ENCODE measurements at places on chromosomes 4 and X.

- DNase-seq = no peak
Observed at GRCh38 chr4:99755223-99755944, 61.2 kb upstream of the DAPP1 start.

- no peak for DNase-seq
Observed at GRCh38 chr4:73828956-73829355, 7.5 kb upstream of the CXCL6 start.

DNA sequence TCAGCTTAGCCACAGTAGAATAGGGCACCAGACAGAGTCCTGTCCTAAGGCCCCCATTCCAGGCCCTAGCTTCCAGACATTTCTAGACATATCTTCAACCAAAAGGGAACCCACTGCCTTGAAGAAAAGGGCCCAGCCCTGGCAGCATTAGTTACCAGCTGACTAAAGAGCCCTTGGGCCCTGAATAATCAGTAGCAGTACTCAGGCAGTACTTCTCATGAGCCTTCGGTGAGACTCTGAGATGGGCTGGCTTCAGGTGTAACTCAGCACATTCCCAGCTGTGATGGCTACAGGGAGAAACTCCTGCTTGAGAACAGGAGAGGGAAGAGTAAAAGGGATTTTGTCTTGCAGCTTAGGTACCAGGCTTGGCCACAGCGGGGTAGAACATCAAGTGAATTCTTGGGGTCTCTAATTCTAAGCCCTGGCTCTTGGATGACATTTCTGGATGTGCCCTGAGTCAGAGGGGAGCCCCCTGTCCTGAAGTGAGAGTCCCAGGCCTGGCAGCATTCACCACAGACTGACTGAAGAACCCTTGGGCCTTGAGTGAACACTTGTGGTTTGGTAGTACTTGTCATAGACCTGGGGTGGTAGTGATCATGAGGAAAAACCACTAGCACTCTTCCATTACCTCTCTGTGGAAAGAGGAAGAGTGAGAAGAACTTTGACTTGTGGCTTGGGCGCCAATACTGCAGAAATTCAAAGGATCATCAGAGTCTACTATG is 170.1 kb downstream of the ATP10D start:
- DNase-seq = no peak

DNA sequence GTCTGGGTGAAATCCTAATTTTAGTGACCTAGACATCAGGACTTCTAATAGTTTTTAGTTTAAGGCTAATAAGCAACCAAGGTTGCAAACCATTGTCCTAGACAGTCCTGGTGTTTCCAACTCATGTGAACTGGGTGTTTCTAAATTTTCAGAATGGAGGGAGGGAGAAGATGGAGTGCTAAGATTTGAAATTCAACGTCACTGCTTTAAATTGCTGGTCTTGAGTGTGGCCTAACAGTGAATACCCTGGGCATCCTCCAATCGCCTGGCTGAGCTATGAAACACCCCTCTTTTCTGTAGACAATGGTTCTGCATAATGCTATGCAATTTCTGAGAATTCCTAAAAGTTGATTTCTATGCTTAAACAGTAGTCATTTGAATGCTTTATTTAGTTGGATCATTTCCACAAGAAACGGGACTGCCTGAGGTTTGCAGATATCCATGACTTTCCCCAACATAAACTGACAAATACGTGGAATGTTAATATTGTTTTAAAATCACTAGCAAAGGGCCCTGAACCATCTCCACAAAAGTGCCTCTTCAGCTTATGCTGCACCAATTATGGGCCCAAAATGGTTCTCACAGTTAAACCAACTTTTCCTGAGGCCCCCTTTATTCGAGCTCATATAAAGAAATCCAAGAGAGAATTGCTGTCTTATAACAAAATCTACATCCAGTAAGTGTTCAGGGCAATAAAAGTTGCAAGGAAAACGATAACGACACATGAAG is 1.1 kb downstream of the FBXL5 start:
- DNase-seq = peak; percentile 45

DNA sequence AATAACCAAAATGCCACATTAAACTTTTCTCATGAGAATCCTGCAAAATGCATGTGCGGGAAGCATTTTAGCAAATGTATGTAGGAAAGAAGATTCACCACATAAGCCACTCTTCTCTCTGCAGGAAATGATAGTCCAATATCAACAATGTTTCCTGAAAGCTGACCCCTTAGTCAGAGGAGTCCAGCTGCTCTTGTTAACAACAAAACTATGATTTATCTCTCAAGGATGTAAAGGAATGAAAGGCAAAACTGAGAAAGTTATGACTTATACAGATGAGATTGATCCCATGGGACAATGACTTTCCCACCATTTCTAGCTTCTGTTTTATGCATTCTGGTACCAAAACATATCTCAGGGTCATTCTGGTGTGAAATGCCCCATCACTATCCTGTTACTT is 125.0 kb upstream of the EDNRA start:
- no peak for DNase-seq

DNA sequence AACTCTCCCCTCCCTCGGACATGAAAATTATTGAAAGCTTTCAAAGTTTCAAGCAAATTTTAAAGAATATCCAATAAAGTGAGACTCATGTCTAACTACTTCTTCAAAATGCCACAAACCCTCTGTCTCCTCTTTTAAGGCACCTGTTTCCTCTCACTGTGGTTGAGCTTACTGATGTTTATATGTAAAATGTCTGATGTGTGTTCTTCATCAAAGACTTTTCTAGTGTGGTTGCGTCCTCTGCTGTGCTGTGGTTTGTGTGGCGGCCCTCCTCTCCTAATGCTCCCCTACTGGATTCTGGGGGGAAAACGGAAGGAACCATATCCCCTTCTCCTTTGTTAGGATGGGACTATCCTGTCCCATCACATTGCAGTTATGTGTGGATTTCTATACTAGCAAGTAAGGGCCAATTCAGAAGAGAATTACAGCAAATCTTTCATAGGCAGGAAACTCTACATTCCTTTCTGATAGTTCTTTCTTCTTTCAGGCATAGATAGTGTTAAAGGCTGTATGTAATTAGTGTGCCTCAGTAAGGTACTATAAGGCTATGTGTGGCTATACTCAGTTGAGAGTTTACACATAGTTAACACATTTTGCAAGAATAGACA is 221.0 kb upstream of the GPRIN3 start:
- DNase-seq = no peak
